ENCODE measurements at places on chromosomes 1 and 21.

- no peak for DNase-seq
Measured at GRCh38 chr21:39204134-39204533, 20.9 kb upstream of the PSMG1 start.

DNA sequence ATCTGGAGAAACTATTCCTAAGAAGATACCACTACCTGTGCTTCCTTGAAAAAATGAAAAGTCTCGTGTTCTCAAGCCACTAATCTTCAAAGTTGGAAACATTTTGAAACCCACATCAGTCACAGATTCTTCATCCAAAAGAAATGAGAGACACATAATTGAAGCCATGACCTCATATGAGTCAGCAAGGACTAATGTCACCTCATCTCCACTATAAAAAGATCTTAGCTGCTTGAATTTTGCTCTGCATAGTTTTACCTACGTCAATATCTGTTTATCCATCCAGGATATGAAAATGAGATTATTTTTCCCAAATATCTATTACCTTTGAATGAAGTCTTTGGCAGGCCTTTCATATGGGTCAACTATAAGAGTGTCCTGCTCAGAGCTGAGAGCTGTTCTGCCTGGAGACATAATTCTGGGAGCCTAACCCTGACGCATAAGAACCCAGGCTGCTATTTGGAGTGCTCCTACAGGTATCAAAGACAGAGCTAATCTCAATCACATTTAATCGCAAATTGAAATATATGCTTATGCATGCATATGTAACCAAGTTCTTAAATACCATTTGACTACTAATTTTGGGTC lies 312.5 kb upstream of the PKN2 start:
- DNase-seq, result no peak

DNA sequence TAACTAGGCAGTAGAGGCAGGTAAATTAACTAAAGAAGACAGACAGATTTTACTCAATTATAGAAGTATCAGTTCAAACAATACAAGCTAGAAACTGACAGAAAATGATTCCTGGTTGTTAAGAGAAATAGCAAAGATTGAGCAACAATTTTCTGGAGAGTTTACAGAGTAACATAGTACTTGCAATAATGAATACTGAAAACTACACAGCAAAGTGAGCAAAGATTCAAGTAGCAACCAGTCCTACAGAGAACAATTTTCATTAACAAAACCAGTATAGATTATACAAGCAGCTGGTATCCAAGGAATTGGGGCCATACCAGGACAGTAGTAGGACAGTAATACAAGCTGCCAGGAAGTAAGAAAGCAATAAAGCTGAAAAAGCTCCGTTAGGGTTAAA lies 37.6 kb downstream of the EYA3 start:
- no peak for DNase-seq

DNA sequence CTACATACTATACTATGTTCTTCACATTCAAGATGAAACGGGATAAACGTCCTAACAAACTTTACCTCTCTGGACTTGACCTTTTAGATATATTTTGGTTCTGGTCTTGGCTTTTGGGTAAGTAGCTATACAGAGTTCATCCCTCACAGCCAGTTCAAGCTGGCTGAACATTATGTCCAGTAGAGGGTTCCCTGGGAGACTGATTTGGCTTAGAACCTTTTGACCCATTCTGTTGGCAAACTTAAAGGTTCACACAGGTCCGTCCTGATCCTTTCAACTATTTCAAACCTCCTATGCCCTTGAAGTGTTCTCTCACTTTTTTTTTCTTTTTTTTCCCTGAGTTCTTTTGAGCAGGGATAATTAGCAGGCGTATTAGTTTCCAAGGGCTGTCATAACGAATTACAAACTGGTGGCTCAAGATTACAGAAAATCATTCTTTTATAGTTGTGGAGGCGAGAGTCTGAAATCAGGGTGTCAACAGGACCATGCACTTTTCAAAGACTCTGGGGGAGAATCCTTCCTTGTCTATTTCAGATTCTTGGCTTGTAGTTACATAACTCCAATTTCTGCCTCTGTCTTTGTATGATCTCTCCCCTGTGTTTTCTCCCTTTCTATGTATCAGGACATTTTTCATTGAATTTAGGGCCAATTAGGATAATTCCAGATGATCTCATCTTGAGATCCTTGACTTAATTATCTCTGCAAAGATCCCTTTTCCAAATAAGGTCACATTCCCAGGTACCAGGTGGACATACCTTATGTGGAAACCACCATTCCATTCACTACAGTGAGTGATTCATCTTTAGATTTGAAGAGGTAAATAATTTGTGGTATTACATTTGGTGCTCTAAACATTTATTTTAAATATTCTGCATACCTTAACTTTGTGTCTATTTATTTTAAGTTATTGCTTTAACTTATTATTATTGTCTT lies 257.4 kb upstream of the USP25 start:
- DNase-seq, result no peak

DNA sequence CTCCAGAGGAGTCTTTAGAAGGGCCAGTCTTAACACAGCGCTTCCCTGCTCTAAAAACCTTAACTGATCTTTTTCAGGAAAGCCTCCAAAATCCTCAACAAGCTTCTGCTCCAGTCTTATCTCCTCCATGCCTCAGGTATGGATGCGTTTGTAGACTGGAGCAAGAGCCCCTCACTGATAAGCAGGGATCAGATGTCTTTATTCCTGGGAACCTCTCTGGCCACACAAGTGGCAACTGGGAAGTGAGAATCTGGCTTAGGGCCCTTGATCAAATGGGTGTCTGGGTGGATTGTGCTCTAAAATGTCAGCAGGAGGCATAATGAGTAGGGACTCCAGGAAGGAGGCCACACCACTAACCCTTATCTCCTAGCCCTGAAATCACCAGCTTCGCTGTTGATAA lies 1.4 kb downstream of the ZBTB8A start:
- no peak for DNase-seq

GRCh38 chr1:154430903-154431302 lies 25.8 kb downstream of the IL6R start:
- no peak for DNase-seq

DNA sequence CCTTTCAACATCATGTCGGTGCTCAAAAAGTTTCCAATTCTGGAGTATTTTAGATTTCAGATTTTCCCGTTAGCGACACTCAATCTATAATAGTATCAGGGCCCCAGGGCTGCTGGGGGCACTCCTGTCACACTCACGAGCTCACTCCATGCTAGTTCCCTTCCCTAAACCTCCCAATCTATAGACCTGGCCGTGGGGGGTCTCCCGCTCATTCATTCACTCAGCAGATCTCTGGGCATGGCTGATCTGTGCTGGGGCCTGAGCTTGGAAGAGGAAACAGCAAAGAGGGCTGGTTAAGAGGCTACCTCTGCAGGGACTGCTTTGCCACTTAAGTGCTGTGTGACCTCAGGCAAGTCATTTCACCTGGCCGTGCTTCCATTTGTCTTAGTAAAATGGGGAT lies 46.8 kb upstream of the LAPTM5 start:
- DNase-seq, result no peak

- DNase-seq, result no peak
Measured at GRCh38 chr1:2242814-2243725, 15.0 kb downstream of the SKI start.

DNA sequence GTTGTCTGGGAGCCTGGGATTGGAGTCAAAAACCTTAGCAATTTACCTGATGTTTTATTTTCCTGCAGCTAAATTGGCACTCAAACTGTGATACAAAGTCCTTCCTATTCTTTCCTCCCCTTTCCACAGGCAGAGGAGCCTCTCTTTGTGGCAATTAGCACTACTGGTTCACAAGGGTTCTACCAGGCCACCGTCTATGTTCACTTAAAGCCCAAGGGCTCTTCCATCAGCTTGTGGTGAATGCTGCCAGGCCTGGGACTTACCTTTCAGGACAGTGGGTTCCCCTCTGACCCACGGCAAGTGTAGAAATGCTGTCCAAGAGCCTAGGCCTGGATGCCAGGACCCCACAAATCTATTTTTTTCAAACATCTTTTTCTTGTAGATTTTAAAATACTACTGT lies 251.9 kb upstream of the B3GALT2 start:
- no peak for DNase-seq

GRCh38 chr1:227038401-227038800 lies 98.3 kb downstream of the COQ8A start:
- no peak for DNase-seq

DNA sequence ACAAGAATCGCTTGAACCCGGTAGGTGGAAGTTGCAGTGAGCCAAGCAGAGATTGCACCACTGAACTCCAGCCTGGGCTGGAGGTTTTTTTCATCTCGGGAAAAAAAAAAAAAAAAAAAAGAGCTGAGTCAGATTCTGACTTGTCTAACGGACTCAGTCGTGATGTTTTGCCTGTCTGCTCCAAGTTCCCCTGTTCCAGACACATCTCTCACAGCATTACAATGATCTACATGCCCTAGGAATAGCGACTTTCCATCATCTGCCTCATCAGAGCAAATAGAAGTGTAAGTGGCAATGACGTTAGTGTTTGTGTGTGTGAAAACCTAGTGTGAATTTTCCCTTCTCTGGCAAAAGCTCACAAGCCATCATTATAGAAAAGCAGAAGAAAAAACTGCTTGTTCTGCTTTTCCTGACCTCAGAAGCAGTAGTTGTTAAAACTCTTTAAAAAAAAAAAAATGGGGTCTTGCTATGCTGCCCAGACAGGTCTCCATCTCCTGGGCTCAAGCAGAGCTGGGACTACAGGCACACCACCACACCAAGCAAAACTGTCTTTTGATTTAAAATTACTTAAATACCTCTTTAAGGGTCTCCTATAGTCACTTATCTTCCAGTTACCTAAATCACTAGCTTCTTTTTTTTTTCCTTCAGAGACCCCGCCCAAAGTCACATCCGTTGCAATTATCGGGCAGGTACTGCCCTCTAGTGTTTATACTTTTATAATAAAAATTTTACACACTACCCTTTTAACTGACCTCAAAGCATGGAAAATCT lies 37.3 kb downstream of the PLEKHO1 start:
- DNase-seq, result no peak

DNA sequence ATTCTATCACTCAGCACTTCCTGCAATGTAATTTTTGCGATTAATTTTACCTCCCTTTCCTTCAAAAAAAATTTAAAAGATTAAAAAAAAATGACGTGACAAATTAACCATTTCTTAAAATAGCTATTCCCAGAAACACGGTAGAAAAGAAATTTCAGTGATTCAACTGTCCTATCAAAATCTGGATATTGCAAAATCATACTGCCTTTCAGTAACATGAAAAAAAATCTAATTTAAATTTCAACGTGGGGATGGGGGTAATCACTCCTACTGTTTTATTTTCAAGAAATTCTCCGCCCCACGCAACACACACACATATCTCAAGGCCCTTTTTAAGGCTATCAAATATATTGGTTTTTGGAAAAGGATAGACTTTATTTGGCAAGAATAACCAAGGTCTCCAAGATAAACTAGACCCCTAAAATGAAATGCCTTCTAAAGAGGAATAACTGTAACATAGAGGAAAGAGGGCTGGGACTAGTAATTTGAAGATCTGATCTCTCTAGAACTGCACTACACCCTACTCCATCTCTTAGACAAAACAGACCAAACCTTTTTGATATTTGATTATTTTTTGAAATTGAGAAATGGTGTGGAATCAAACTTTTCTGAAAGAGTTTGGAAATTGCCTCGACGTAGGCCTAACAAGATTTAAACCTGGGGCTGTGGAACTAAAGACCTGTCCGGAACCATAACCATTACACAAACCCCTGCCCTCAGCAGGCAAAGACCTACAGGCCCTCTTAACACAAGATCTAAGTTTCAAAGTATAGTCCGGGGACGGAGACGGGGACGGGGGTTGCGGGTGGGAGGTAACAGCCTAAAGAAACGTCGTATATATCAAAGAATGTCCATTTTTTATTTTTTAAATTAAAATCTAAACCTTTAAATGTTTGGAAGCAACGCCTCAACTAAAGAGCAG lies 941 bp downstream of the ARNT start:
- peak; percentile 8 for DNase-seq

DNA sequence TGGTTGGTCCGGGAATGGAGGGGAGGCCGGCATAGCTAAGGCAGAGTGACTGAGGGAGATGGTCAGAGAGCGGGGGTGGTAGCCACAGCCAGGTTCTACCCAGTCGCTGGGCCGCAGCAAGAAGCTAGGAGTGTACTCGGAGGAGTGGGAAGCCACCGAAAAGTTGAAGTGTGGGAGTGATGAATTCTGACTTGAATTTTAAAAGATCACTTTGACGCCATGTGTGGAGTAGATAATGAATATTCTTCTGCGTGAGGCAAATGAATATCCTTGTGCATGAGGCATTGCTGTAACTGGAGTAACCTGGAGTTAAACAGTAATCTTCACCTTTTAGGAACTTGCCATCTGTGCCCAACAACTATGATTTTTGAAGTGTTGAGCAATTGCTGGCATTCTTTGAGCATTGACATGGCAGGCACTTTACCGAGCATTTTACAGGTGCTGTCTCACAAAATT lies 6.9 kb downstream of the CTPS1 start:
- no peak for DNase-seq

- no peak for DNase-seq
Measured at GRCh38 chr1:15858069-15858670, 10.7 kb downstream of the SPEN start.

DNA sequence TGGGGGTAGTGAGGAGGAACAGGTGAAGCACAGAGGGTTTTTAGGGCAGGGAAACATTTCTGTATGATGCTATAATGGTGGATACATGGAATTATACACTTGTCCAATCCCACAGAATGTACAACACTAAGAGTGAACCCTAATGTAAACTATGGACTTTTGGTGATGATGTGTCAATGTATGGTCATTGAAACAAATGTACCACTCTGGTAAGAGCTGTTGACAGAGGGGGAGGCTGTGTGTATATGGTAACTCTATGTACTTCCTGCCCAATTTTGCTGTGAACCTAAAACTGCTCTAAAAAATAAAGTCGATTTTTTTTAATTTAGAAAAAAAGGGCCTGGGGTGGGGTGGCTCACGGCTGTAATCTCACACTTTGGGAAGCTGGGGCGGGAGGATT lies 22.9 kb downstream of the ASAP3 start:
- DNase-seq, result no peak

- no peak for DNase-seq
Measured at GRCh38 chr1:199404976-199405375, 622.5 kb upstream of the NR5A2 start.

GRCh38 chr1:48422009-48422408 lies 50.0 kb downstream of the SPATA6 start:
- no peak for DNase-seq

DNA sequence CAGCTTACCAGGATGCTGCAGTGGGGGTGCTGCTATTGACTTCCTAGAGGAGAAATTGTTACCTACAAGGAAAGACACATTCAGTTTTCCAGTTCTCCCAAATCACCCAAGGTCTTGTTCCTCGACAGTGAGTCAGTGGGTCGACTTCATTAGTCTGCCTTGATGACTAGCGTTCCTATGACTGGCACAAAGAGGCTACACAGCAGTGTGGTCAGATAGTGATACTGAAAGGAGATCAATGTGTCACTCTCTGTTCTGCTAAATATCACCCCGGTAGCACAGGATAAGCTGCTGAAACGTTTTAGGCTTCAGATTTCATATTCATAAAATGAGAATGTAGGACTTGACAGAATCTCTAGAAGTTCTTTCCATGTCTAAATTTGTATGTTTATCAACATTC lies 357.4 kb downstream of the LMX1A start:
- DNase-seq, result no peak

GRCh38 chr1:193031431-193031830 lies 27.7 kb downstream of the UCHL5 start:
- no peak for DNase-seq

- DNase-seq, result no peak
Measured at GRCh38 chr1:165069829-165070228, 286.7 kb downstream of the LMX1A start.

Measured in stimulated activated CD4-positive, alpha-beta T cell treated with anti-CD3 and anti-CD28 coated beads, TNF-alpha, amount 100 ng/mL, for 1 hour (primary cell).